ENCODE measurements at places on chromosomes 3 and 15. TPM values are rescaled to one million over a fixed set of nuclear protein-coding genes. Genes with fewer than 3 reads are reported as not detected.

The CD80 gene
- total RNA-seq = 0.25 TPM

The THAP10 gene
- 1.3 TPM for total RNA-seq

DNA sequence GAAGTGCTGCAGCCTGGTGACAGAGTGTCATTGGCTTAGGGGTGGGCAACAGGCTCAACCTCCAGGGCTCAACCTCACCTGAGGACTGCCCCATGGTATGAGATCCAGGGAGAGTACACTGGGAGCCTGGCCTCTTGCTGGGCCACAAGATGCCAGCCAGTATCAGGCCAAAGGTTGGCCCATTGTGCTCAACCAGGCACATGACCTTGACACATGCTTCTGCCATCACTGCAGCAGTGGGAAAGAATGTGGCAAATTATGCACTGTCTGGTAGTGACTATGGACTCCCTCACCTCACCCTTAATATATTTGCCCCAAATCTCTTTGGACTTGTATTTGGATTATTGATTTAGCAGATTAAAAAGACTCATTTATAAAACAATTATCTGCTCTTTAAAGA, 233.9 kb upstream of the GOLGA6L4 start:
- no peak for DNase-seq

DNA sequence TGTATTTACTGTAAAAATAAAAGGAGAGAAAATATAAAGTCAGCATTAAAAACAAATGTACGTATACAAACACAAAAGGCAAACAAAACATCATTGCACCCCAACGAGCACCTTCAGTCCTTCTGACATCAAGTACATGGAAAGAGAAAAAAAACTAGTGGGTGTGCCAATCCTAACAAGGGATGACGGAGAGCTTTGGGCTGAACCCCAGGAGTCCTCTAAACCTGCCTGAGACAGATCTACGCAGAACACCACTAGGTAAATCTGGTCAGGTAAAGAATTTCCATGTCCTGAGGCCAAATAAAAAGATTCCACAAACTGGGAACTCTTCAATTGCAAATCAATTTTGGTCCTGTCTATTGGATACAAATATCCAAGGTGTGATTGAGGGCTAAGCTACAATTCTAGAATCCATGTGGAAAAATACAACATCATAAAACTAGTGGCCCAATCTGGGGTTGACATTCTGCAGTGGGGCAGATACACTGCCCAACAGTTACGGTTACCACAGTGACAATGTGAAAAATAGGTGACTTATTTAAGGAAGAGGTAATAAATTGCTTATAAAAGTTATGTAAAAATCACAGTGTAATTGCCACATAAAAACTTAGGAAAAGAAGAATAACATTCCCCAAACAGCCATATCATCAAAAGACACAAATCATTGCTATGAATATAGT, 14.2 kb downstream of the IFT80 start:
- DNase-seq = no peak

GRCh38 chr3:39358333-39358732, 24.8 kb upstream of the SLC25A38 start:
- DNase-seq = no peak

DNA sequence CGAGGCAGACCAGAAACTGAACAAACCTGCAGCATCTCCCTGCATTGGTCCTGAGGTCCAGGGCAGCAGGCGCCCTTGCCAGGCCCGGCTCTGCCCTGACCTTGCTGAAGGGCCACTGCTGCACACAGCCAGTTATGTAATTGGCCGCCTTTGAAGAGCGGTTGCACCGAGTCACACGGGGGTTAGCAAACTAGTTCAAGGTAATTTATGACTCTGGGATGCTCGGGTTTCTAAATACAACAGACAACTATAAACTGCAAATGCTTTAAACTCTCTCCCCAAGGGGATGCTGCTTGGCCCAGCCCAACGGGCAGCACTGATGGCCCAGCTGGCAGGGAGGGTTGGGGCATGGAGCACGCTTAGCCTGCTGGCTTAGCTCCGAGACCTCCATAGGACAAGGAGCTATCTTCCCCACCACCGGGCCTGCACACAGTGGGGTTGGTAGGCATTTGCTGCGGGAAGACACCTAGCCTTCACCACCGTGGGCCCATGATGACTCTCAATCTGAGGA, 60.3 kb upstream of the IQSEC1 start:
- peak; percentile 49 for DNase-seq

DNA sequence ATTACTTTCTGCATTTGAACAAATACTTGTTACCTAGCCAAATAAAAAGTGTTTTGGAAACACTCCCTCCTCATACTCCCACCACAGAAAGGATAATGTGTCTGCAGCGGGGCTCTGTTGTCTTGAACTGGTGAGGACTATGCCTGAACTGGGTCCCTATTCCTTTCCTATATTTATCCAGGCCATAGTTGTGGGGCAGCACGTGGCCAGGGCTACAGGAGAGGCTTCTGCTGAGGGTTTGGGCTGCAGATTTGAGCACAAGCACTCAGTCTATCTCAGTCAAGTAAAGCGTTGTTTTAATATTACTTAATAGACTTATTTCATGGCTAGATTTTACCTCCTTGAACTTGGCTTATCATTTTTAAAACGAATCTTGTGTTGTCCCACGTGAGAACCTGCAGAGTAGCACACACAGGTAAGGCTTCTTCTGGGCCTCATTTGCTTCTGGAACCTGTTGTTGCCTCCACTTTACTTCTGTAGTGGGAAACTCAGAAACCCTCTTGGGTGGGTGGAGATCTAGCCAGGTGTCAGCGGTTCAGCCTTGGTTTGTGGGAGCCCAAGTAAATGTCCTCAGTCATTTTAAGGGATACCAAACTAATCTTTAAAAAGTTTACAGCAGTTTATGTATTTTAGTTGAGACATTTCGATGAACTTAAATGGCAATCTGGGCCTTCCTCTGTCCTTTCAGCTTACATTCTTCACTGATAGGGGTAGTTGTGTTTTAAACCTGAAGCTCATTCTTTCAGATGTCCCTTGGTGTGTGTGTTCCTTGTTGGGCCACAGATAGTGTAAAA, 51.1 kb downstream of the TRIM71 start:
- no peak for DNase-seq

DNA sequence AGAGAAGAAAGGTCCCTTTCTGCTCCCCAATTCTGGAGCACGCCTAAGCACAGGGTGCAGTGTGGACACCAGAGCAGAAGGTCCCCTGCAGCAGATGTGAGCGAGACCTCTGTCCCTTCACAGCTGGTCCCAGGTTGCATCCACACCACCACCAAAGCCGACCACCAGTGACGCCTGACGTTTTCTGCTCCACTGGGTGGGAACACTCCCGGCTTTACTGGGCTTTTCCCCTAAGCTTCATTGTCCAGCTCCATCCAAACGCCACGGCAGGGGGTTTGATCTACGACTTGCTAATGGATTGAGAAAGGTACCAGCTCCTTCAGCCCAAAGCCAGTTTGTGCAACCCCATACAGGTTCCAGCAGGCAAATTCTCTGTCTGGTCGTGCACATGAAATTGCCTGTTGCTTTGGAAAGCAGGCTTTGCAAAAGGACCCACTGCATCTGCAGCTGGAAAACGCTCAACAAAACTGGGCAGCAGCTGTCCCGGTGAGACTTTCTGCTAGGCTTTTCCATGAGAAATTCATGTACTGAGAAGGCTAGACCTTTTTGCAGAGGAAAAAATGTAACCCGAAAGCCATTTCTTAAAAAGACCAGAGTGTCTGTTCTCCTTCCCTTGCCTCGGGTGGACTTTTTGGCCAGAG, 31.1 kb downstream of the ADAMTS17 start:
- no peak for DNase-seq

DNA sequence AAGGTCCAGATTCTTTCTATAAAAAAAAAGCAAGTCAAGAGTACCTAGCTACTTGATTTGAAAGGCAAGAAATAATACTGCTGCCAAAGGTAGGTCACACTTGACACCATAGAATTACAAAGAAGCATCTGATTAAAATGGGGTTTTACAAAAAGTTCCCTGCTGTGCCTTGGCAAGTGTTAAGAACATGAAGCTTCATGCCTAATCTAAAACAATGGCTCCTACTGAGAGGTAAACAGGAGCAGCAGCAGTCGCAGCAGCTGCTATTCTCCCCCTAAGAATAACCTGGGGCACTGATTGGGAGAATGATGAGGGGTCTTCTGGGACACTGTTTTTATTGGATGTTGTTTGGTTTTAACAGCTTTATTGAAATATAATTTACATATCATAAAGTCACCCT, 14.1 kb downstream of the UBP1 start:
- DNase-seq = no peak

- DNase-seq = no peak
Observed at GRCh38 chr3:12513694-12514446, 29.6 kb downstream of the TSEN2 start.

The INKA1 gene
- 0.60 TPM for total RNA-seq

GRCh38 chr15:33201491-33202231, 7.1 kb upstream of the FMN1 start:
- DNase-seq = peak; percentile 65

The GASK1A gene
- 1.5 TPM for total RNA-seq

- DNase-seq = no peak
Observed at GRCh38 chr3:149340310-149340933, 7.0 kb upstream of the TM4SF18 start.

The HTR3E gene
- not detected for total RNA-seq

GRCh38 chr3:50658416-50658815, 16.3 kb upstream of the DOCK3 start:
- no peak for DNase-seq

GRCh38 chr3:33181229-33181628, 37.4 kb downstream of the SUSD5 start:
- no peak for DNase-seq

GRCh38 chr3:171468296-171468906, 8.2 kb upstream of the TNIK start:
- no peak for DNase-seq

GRCh38 chr3:172145031-172145686, 105.8 kb downstream of the FNDC3B start:
- no peak for DNase-seq

GRCh38 chr3:123141276-123141675, 60.5 kb upstream of the SEC22A start:
- DNase-seq = no peak

DNA sequence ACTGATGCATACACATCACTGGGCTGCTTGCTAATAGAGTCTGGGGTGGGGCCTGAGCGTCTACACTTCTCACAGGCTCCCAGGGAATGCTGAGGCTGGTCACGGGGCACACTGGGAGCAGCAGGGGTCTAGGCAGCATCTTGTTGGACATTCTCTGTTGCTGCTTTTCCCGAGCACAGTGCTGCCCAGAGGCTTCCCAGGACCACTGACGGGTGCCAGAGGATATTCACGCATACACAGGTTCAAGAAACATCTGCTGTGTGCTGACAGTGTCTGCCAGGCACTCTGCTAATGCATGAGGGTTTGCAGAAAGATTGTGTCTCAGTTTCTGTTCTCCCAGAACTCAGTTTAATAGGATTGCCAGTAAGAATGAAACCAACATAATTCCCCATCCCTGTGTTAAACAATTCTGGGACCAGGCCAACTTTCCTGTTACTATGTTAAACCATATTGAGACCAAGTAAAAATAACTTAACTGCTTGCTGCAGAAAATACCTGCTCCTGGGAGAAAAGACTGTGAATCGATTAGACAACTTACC, 23.9 kb upstream of the BCL2L10 start:
- DNase-seq = no peak

GRCh38 chr3:168341956-168342936, 246.5 kb upstream of the GOLIM4 start:
- DNase-seq = no peak

The NCBP2 gene
- total RNA-seq = 26.6 TPM

DNA sequence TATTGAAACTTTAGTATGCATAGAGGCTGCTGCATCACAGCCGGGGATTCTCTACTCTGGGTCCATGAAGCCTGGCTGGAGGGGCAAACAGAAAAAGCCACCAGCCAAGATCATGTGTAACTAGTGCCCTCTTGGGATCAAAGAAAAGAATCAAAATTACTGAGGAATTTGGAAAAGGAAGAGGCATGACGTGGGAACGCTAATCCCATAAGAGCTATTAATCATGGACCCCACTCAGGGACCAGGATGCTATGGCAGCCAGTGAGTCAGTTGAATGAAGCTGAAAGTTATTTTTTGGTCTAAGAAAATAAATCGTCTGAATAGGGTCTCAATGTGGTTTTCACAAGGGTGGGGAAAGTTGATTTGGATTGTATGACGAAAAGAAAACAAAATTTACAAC, 1165.1 kb downstream of the ROBO2 start:
- DNase-seq = no peak

DNA sequence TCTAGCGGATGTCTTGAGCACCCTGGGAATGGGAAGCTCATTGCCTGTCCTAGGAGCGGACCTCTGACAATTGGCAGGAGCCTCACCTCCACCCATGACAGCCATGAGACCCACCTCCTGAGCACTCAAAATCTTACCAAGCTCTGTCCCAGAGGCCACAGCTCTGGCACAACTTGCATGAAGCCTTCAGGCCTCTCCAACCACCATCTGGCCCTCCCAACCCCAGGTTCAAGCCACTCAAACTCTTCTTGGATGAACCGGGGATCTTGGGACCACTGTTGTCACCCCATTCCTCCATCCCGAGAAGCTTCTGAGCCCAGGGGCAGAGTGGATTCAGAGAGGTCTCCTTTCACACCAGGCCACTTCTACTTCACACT, 1.5 kb downstream of the VIPR1 start:
- DNase-seq = peak; percentile 11

DNA sequence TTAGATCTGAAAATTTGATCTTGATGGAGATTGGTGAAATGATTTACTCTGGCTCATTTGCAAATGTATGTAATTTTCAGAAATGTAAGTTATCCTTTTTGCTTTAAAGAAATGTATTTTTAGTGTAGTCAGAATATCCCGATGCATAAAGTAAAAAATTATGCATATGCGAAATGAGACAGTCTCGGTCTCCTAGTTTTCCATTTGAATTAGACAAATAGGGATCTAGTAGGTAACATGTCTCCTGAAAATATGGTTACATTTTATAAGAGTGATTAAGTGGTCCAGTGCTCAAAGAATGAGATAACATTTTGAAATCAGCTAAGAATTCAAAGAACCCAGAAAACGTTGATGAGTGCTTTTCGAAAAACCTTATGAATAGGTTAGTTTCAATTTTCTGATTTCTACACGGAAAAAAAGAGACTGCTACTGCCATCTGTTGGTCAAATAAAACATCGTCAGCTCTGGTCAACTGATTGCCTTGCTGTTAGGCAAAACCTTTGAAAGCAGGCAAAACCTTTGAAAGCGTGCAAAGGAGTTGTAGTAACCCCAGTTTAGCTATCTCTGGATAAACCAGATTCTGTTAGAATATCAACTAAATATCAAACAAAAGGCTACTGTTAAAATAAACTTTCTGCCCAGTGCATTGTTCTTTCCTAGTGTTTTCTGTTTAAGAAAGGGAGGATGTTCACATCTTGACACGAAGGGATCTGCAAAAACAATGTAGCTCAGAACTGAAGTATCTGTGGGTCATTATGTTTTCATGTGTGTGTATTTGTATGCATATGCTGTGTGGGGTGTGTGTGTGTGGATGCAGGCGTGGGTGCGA, 59.3 kb upstream of the CHMP2B start:
- peak; percentile 42 for DNase-seq

- no peak for DNase-seq
Observed at GRCh38 chr3:134378818-134379217, 4.6 kb upstream of the AMOTL2 start.

All from pancreas (tissue), 10 donors.